ENCODE measurements at places on chromosomes 16 and 17.

DNA sequence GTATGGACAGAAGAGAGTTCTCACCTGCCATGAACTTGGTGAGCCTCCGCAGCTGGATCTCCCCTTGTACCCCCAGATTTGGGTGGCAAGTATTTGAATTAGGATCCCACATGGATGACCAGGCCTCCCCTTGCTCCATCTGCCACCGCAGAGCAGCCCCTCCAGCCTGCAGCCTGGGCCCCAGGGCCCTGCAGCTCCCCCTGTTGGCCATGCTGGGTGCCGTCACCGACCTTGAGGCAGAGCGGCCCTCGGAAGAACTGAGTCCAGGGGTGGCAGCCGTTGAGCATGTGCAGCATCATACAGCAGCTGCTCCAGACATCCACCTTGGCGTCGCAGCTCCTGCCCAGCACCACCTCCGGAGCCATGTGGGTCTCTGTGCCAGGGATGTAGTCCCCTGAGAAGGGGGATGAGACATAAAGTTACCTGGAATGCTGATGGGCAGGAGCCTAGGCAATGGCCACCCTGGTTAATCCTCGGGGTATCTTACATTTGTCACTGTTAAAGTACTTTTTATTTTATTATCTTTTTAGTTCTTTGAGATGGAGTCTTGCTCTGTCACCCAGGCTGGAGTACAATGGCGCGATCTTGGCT, 9.0 kb upstream of the SPATA32 start:
- no peak for DNase-seq

- no peak for DNase-seq
Measured at GRCh38 chr16:64339052-64339770, 782.7 kb downstream of the CDH11 start.

DNA sequence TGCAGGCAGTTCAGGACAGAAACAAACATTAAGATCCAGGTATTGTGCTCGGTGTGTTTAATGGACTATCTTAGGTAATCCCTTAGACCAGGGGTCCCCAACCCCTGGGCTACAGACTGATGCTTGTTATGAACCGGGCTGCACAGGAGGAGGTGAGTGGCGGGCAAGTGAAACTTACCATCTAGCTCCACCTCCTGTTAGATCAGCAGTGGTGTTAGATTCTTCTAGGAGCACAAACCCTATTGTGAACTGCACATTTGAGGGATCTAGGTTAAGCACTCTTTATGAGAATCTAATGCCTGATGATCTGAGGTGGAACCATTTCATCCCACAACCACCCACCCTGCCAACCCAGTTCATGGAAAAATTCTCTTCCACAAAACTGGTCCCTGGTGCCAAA, 37.8 kb upstream of the ASIC2 start:
- DNase-seq: no peak

DNA sequence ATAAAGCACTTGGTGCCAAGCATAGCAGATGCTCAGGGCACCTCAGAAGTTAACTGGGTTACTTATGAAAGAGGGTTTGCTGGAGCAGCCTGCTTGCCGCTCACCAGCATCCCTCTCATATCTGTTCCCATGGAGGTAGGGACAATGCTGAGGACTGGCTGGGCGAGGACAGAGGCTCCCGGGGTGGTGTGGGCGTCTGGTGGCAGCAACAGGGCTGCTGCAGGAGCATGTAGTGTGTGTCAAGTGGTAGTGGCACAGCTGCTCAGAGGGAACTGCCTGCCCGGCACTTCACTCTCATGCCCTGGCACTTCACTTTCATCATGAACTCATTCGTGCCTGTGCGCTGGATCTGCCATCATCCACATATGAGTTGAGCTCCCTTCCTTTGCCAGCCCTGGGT, 26.9 kb upstream of the ZNHIT3 start:
- no peak for DNase-seq

DNA sequence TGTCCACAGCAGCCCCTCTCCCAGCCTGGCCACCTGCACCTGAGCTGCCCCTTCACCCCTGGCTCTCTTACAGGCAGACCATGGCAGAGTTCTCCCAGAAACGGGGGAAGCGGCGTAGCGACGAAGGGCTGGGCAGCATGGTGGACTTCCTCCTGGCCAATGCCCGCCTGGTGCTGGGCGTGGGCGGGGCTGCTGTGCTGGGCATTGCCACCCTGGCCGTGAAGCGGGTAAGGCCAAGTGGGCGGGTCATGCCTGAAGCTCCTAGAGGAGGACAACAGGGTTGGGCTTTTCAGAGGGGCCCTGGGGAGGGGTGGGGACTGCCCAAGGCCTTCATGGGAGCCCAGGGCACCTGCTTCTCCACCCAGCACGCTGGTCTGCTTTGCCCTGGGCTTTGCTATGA, 2.2 kb downstream of the MIEF2 start:
- no peak for DNase-seq

DNA sequence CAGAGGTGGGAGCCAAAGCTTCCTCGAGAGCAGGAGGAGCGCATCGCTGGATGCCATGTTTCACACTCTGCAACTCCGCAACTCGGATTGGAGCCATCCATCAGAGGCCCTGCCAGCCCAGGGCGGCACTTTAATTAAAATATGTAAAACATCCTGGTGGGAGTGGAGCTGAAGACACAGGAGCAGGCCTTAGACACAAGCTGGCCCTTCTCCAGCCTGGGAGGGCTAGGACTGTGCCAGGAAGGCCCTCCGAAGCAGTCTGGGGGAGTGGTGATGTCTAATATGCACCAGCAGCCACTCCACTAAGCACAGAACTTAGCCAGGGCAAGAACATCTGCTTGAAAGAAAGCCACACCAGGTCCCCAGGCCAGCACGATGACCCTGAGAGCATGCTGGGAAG, 5.8 kb upstream of the CCDC182 start:
- DNase-seq: no peak

DNA sequence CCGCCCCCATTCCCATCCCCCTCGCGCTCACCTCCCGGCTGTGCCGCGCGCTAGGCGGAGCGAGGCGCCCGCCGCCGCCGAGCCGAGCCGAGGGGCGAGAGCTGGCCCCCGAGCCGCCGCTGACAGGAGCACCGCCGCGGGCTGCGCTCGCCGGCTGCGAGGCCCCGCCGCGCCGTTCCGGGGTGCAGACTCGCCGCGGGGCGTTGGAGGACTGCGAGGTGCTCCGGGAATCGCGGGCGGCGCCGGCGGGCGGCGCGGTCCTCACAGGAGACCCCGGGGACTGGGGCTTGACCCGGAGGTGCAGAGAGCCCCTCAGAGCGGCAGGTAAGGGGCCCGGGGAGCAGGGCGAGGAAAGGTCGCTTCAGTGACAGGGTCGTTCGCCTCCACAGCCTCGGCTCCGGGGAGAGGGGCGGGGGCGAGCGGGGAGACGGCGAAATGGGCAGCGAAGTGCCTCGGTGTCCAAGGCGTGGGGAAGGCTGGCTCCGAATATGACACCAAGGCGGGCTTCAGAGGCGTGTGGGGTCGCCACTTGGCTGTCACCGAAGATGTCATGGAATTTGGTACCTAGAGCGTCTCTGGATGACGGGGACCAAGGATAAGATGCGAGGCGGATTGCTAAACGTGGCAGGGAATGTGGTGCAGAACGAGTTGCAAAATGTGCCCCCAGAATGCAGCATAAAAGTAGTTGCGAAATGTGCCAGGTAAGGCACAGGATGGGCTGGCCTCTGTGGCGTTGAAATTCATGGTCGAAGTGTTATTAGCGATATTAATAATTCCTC, 580 bp downstream of the TANC2 start:
- DNase-seq: no peak

DNA sequence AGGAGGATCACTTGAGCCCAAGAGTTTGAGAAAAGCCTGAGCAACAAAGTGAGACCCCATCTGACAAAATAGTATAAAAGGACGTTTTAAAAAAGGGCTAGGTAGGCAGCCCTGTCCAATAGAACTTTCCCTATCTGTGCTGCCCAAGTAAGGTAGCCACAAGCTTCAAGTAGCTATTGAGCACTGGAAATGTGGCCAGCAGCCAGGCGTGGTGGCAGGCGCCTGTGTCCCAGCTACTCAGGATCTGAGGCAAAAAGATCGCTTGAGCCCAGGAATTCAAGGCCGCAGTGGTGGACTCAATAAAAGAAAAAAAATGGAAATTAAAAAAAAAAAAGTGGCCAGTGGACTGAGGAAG, 1.5 kb upstream of the NQO1 start:
- peak; percentile 68 for DNase-seq

DNA sequence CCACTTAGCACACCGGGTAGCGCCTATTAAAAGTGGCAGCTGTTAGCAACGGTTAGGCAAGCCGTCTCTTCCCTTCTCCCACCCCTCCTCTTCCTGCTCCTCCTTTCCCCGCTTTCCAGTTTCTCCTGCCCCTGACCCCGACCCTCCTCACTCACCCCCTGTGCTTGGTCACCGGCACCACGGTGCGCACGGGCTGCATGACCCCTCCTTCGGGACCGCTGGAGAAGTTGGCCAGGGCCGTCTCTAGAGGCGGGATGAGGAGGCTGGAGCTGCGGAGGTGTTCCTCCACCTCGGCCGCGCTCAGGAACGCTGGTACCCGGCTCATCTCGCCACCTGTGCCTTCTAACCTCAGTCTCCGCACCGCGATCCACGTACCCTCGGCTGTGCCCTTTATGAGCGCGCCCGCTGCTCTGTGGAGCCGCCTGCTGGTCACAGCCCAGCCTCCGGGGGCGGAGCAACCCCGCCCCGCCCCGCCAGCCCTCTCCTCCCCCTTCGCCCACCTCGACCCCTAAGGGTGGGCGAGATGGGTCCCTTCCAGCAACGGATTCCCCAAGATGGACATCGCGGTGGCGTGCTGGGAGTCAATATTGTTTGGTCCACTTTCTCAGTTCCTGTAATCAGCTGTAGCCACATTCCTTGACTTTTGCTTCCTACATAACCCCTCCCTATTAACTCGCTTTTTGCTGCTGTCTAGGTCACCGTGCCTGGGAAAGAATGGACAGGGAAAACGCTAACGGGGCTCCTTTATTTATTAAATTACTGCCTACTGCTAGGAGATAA, at the start of gene CRYM:
Gene CRYM, minus strand, starts transcription at position 364 of the 780 bp plus-strand sequence. Its CDS starts 39 bp downstream, at position 325.
- DNase-seq: no peak

- no peak for DNase-seq
Measured at GRCh38 chr17:38539386-38539785, 66.4 kb downstream of the SRCIN1 start.

GRCh38 chr16:82031116-82032084, 3.7 kb upstream of the HSD17B2 start:
- DNase-seq: no peak

DNA sequence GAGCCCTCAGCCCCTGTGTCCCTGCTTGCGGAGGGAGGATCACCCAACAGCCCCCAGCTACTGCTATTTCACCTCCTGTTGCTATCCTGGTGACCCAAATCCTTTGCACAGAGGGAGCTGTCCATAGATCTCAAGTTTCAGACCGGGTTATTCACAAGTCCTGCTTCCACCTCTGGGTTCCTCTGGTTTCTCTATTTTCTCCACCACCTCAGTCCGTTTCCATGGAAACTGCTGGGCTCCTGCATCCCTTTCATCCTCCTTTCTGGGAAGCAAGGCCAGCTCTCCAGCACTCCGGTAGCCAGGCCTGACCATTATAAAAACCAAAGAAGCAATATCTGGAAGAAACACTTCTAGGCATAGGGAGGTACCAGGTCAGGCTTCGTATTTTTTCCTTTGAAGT, 4.8 kb upstream of the CALB2 start:
- no peak for DNase-seq

- no peak for DNase-seq
Measured at GRCh38 chr17:79948406-79948944, 87.2 kb downstream of the TBC1D16 start.

GRCh38 chr17:29707212-29707571, 84.5 kb upstream of the CORO6 start:
- no peak for DNase-seq

GRCh38 chr17:76855105-76855504, 13.1 kb upstream of the MGAT5B start:
- no peak for DNase-seq

GRCh38 chr16:81814751-81815428, 35.8 kb downstream of the PLCG2 start:
- no peak for DNase-seq

DNA sequence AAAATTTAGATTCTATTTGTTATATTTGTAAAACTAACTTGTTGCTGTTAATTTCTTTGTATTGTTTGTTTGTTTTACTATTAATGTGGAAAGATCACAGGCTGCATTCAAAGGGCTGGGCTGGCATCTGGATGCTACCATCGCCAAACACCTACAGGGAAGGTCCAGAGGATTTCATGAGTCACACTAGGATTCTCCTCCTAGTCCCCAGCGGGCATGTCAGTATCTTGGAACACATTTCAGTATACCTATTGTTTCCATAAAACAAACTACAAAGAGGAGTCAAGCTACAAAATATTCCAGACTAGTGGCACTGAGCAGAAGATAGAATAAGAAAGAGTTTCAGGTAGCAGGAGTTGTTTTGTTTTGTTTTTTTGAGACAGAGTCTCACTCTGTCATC, 55.3 kb downstream of the NOG start:
- no peak for DNase-seq

DNA sequence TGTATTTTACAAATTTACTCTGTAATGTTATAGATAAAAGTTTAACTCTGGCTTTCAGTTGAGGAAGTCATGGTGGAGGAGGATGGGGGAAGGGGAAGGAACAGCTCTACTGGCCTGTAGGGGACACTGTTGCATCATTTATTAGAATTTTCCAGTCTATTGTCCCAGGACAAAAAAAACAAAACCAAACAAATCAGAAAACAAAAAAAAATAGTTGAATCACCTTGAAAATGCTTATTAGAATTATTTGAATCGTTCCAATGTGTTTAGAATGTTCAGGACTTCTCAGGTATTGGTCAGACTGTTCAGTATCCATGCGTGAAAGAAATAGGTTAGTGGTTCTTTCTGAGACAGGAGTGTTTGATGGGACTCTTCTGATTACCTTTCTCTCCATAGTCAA, 242.0 kb downstream of the FTO start:
- no peak for DNase-seq

DNA sequence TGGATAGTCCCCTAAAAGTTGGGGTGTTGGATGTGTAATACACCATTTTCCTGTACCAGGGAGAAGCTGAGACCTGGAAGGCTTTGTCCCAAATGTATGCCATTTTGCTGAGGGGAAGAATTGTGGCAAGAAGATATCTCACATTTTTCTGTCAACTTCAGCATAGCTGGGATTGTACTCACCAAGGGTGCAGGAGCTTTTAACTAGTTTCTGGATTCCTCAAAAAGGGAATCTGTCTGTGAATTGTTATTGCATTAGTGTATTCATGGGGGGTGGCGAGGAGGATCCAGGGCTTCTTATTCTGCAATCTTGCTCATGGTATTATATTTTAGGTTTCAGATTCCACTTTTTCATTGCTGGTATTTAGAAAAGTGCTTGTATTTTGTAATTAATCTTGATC, 208.2 kb upstream of the MYOCD start:
- no peak for DNase-seq

DNA sequence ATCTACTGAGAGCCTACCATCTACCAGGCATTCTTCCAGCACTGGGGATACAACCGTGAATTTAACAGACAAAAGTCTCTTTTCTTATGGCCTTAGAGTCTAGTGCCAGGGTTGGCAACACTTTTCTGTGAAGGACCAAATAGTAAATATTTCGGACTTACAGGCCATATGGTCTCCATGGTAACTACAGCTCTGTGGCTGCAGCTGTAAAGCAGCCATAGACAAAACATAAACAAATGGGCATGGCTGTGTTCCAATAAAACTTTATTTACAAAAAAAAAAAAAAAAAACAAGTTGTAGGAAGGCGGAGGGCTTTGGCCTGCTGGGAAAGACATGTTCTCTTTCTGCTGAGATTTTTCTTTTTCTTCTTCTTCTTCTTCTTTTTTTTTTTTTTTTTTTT, 98.7 kb downstream of the ABCC12 start:
- no peak for DNase-seq

GRCh38 chr17:71402661-71403141, 718.1 kb upstream of the SOX9 start:
- DNase-seq: no peak
